Upper lobe of right lung (tissue), 1 donor: ENCODE measurements at places on chromosomes 4 and X. TPM values are rescaled to one million over a fixed set of nuclear protein-coding genes. Genes with fewer than 3 reads are reported as not detected.
A peak's percentile ranks its signal among the peaks of the same experiment; 100 is the strongest.

GRCh38 chr4:176271749-176272148 is 2.7 kb upstream of the ASB5 start:
- H3K4me3 ChIP-seq = no peak overlapping the region
- H3K27ac ChIP-seq = no peak overlapping the region
- no peaks in the 10 kb centered on the region for H3K27me3 ChIP-seq

- H3K36me3 ChIP-seq = no peaks in the 10 kb centered on the region
- H3K27me3 ChIP-seq = no peaks in the 10 kb centered on the region
- H3K4me3 ChIP-seq = no peak overlapping the region
- no peak overlapping the region for H3K27ac ChIP-seq
Observed at GRCh38 chr4:15402974-15403373, 24.9 kb upstream of the C1QTNF7 start.

- no peaks in the 10 kb centered on the region for H3K27me3 ChIP-seq
- no peaks in the 10 kb centered on the region for H3K4me1 ChIP-seq
- H3K27ac ChIP-seq = no peak overlapping the region
- no peak overlapping the region for H3K4me3 ChIP-seq
- no peak for DNase-seq
Observed at GRCh38 chrX:118864063-118864635, 40.5 kb downstream of the ZCCHC12 start.

- H3K36me3 ChIP-seq = no peaks in the 10 kb centered on the region
- no peak for DNase-seq
- H3K4me1 ChIP-seq = no peaks in the 10 kb centered on the region
- H3K4me3 ChIP-seq = peak overlapping the region; percentile 50
- peak overlapping the region; percentile 80 for H3K27ac ChIP-seq
Observed at GRCh38 chr4:185809533-185810071, 2.4 kb downstream of the SORBS2 start.

- no peaks in the 10 kb centered on the region for H3K27me3 ChIP-seq
- no peak overlapping the region for H3K4me3 ChIP-seq
- DNase-seq = no peak
- H3K27ac ChIP-seq = no peak overlapping the region
Observed at GRCh38 chr4:156595041-156595440, 376.6 kb downstream of the PDGFC start.

The MAGEB16 gene
- total RNA-seq = not detected

- peaks cover 50% of the 10 kb centered on the region for H3K4me1 ChIP-seq
- no peaks in the 10 kb centered on the region for H3K27me3 ChIP-seq
- peak overlapping the region; percentile 45 for H3K27ac ChIP-seq
- peak overlapping the region; percentile 1 for H3K4me3 ChIP-seq
Observed at GRCh38 chr4:158775091-158775651, 6.3 kb downstream of the FNIP2 start.

DNA sequence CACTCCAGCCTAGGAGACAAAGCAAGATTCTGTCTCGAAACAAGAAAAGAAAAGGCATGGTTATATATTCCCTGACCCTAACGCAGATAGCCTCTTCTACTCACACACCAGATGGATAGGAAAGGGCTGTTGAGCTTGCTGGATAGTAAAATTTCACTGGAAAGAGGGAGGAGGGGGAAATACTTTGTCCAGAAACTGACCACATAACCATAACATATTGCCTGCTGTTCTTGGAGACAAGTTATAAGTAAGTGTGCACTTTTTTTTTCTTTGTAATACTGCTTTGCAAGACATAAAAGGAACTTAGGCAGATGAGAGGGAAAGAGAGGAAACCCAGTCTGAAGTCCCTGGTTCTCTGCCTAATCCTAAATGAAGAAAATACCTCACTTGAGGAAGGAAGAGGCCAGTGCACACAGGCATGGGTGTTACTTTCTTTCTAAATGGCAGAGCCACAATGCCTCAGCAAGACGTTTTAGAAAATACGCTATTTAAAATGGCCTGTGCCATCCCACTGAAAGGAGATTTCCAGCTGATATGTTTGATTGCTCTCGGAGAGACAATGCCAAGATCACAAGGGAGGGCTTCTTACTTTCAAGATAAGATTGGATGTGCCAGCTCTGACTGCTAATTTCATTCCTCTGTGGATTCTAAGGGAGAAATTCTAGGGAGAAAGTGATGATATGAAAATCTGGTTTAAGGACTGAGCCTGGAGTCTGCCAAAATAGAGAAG is 140.6 kb downstream of the DCTD start:
- no peaks in the 10 kb centered on the region for H3K4me1 ChIP-seq
- no peaks in the 10 kb centered on the region for H3K27me3 ChIP-seq
- no peaks in the 10 kb centered on the region for H3K36me3 ChIP-seq
- no peak overlapping the region for H3K27ac ChIP-seq
- no peak for DNase-seq

GRCh38 chr4:7172946-7173345 is 19.4 kb upstream of the SORCS2 start:
- no peaks in the 10 kb centered on the region for H3K36me3 ChIP-seq
- no peak overlapping the region for H3K27ac ChIP-seq
- H3K4me1 ChIP-seq = no peaks in the 10 kb centered on the region
- H3K4me3 ChIP-seq = no peak overlapping the region

DNA sequence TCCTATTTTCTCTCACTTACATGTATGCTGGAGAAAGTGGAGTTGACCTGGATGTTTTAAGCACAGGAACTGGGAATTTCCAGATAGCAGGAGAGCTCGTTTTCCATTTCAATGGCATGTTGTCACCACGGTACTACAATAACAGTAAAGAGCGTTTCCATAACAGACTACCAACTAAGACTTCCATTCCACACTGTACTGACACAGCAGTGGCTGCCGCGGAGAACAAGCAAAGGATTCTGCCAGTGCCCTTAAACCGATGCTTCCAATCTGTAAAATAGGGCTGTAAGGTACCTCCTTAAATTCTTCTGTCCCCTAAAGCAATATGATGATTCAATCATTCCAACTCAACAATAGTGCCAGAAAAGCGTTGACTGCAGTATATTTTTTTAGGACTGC is 143.9 kb downstream of the KLHL13 start:
- no peaks in the 10 kb centered on the region for H3K36me3 ChIP-seq
- no peak overlapping the region for H3K4me3 ChIP-seq
- DNase-seq = no peak
- no peaks in the 10 kb centered on the region for H3K4me1 ChIP-seq

The MTTP gene
- total RNA-seq = 0.20 TPM

GRCh38 chr4:112818594-112818965 is 181.6 kb downstream of the LARP7 start:
- H3K4me1 ChIP-seq = no peaks in the 10 kb centered on the region
- H3K27ac ChIP-seq = no peak overlapping the region
- peak overlapping the region; percentile 50 for H3K4me3 ChIP-seq
- H3K36me3 ChIP-seq = no peaks in the 10 kb centered on the region
- no peak for DNase-seq
- H3K27me3 ChIP-seq = peaks cover 4% of the 10 kb centered on the region

DNA sequence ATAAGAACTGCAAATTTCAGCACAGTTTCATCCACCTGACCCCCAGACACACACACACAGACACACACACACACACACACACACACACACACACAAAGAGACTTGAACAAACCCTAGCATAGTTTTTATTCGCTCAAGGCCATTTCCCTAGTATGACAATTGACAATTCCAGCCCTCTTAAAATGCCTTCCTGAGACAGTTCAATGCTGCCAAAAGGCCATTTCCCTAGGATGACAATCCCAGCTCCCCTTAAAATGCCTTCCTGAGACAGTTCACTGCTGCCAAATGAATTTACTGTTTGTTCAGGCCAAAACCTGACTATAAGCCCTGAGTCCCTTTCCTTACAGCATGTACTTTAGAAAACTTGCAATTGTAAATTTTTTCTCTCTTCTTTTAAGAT is 259.5 kb upstream of the SLC7A11 start:
- no peak for DNase-seq
- no peak overlapping the region for H3K4me3 ChIP-seq
- no peaks in the 10 kb centered on the region for H3K27me3 ChIP-seq
- H3K4me1 ChIP-seq = no peaks in the 10 kb centered on the region
- H3K27ac ChIP-seq = no peak overlapping the region

GRCh38 chr4:2322841-2323240 is 60.9 kb upstream of the MXD4 start:
- H3K4me3 ChIP-seq = no peak overlapping the region
- DNase-seq = no peak
- H3K36me3 ChIP-seq = no peaks in the 10 kb centered on the region

DNA sequence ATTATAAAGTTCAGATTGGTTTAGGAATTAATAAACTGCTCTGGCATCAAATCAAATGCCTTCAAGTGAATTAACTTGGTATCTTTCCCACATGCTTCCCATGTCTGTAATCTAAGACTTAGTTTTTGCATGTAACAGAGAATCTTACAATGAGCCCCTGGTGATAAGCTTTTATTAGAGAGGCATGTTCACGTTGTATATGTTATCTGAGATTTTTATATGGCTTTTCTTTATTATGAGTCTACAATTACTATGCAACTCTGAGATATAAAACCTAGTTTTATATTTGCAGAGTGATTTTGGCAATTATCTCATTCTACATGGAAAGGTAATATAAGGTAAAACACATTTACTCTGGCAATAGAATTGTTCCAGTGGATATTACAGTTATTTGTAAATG is 1578.4 kb upstream of the IGFBP7 start:
- no peak overlapping the region for H3K27ac ChIP-seq
- H3K4me1 ChIP-seq = no peaks in the 10 kb centered on the region
- H3K36me3 ChIP-seq = no peaks in the 10 kb centered on the region
- DNase-seq = no peak
- no peaks in the 10 kb centered on the region for H3K27me3 ChIP-seq

GRCh38 chr4:48307528-48307927 is 33.8 kb upstream of the SLAIN2 start:
- H3K4me1 ChIP-seq = no peaks in the 10 kb centered on the region
- no peaks in the 10 kb centered on the region for H3K36me3 ChIP-seq
- H3K27me3 ChIP-seq = no peaks in the 10 kb centered on the region
- H3K27ac ChIP-seq = no peak overlapping the region
- H3K4me3 ChIP-seq = no peak overlapping the region

GRCh38 chr4:153409412-153409811 is 56.7 kb upstream of the TMEM131L start:
- H3K4me1 ChIP-seq = no peaks in the 10 kb centered on the region
- no peak overlapping the region for H3K27ac ChIP-seq
- no peaks in the 10 kb centered on the region for H3K27me3 ChIP-seq
- no peaks in the 10 kb centered on the region for H3K36me3 ChIP-seq

GRCh38 chr4:31328932-31329331 is 608.8 kb downstream of the PCDH7 start:
- DNase-seq = no peak
- H3K4me3 ChIP-seq = no peak overlapping the region
- no peaks in the 10 kb centered on the region for H3K27me3 ChIP-seq
- H3K27ac ChIP-seq = no peak overlapping the region
- H3K4me1 ChIP-seq = no peaks in the 10 kb centered on the region
- no peaks in the 10 kb centered on the region for H3K36me3 ChIP-seq

DNA sequence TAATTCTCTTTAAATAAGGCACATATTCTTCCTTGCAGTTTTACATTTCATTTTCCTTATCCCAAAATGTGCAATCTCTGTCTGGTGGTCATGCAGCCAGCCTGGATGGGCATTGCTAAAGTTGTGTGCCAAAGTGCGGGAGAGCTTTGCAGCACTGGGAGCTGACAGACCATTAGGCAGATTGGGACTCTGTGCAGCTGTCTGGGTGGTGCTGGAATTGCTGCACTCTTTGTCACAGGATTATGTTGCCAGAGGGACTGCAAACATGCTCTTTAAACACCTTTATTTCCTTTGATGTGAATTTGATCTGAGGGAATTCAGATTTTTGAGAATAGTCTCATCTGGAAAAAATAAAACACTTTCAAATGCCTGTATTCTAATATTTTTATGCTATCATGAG is 956.2 kb upstream of the DIAPH2 start:
- H3K27me3 ChIP-seq = no peaks in the 10 kb centered on the region
- H3K36me3 ChIP-seq = no peaks in the 10 kb centered on the region
- DNase-seq = no peak
- H3K4me3 ChIP-seq = no peak overlapping the region

DNA sequence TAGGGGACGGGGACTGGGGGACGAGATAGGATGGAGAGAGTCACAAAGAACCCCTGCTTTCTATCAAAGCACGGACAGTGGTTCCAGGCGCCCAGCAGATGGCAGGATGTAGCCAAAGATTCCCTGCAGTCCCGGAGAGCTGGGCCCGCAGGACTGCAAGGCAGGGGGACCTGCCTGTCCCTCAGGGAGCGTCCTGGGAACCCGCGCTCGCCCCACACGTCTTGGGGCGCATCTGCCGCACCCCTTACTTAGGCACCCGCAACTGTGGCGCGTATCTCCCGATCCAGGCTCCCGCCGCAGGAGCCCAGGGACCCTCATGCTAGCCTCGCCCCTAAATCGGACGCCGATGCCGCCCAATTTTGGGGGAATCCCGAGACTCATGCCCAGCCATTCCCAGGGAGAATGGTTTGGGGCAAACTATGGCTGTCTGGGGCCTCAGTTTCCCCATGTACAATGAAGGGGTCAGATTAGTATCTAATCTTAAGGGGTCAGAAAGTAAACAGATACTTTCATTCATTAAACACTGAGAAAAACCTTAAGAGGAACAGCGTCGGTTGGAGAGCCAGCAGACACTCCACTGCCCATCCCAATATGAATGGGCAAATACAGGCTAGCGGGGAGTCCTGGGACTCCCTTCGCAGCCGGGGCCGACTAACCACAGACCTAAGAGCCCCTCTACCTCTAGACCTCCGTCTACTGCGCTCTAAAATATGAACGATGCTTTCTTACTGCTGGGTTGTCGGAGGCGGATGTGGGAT is 581 bp upstream of the STK32B start:
- H3K4me1 ChIP-seq = peaks cover 16% of the 10 kb centered on the region
- H3K27ac ChIP-seq = no peak overlapping the region
- peak; percentile 84 for DNase-seq
- peak overlapping the region; percentile 60 for H3K4me3 ChIP-seq
- H3K36me3 ChIP-seq = no peaks in the 10 kb centered on the region

The FOXR2 gene
- not detected for total RNA-seq
